ENCODE measurements at places on chromosomes 4 and X. TPM values are rescaled to one million over a fixed set of nuclear protein-coding genes. Genes with fewer than 3 reads are reported as not detected.

Gene TMEM150C
- not detected for total RNA-seq

DNA sequence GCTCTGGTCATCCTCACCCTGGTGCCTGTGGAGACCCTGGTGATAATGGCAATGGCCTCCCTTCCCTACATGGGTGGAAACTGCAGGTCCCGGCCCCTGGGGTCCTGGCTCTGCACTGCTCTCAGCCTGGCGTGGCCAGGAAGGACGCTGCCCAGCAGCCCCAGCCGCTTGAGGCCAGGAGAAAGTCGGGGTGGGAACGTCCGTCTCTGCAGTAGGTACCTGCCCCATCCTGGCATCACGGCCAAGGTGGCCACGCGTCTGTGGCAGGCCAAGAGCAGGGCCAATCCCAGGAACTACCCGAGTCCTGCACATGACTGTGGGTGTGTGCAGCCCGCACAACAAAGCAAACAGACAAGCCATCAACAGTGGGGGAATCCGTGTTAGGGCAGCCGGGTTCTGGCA lies 33.8 kb downstream of the FGFRL1 start:
- H3K4me1 ChIP-seq = peaks cover 5% of the 10 kb centered on the region
- H3K27ac ChIP-seq = no peak overlapping the region
- H3K27me3 ChIP-seq = peaks cover 31% of the 10 kb centered on the region
- DNase-seq = no peak
- H3K4me3 ChIP-seq = no peak overlapping the region
- H3K36me3 ChIP-seq = no peaks in the 10 kb centered on the region

Gene P2RY10
- total RNA-seq = 39.3 TPM

Gene CSAG3
- total RNA-seq = not detected

Gene ARHGEF38
- total RNA-seq = not detected

Gene ASB5
- total RNA-seq = not detected

- no peaks in the 10 kb centered on the region for H3K4me1 ChIP-seq
- H3K36me3 ChIP-seq = no peaks in the 10 kb centered on the region
- no peak for DNase-seq
- H3K27ac ChIP-seq = no peak overlapping the region
- no peaks in the 10 kb centered on the region for H3K27me3 ChIP-seq
These were observed 515.6 kb downstream of the PPARGC1A start for GRCh38 chr4:23374259-23374658.

GRCh38 chr4:37245391-37245954 lies 930 bp downstream of the NWD2 start:
- no peak overlapping the region for H3K4me3 ChIP-seq
- DNase-seq = no peak
- peaks cover 38% of the 10 kb centered on the region for H3K27me3 ChIP-seq
- H3K4me1 ChIP-seq = no peaks in the 10 kb centered on the region
- H3K36me3 ChIP-seq = no peaks in the 10 kb centered on the region
- H3K27ac ChIP-seq = no peak overlapping the region

DNA sequence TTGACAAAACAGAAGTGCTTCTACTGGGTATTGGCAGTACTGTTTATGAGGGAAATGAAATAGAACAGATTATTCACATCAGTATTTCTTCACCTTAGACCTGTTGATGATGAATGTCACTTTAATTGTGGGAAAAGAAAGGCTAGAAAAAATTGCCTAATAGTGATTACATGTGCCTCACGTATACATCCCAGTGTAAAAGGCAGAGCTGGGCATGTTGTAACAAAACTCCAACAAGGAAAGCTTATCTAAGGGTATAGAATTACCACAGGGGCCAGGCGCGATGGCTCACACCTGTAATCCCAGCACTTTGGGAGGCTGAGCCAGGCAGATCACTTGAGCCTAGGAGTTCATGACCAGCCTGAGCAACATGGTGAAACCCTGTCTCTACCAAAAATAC lies 4.2 kb downstream of the PGM2 start:
- no peak for DNase-seq
- no peak overlapping the region for H3K27ac ChIP-seq
- no peak overlapping the region for H3K4me3 ChIP-seq
- no peaks in the 10 kb centered on the region for H3K27me3 ChIP-seq

GRCh38 chrX:103536071-103536470 lies 16.8 kb upstream of the RAB40A start:
- no peaks in the 10 kb centered on the region for H3K27me3 ChIP-seq
- DNase-seq = no peak
- peaks cover 3% of the 10 kb centered on the region for H3K4me1 ChIP-seq
- H3K27ac ChIP-seq = no peak overlapping the region

DNA sequence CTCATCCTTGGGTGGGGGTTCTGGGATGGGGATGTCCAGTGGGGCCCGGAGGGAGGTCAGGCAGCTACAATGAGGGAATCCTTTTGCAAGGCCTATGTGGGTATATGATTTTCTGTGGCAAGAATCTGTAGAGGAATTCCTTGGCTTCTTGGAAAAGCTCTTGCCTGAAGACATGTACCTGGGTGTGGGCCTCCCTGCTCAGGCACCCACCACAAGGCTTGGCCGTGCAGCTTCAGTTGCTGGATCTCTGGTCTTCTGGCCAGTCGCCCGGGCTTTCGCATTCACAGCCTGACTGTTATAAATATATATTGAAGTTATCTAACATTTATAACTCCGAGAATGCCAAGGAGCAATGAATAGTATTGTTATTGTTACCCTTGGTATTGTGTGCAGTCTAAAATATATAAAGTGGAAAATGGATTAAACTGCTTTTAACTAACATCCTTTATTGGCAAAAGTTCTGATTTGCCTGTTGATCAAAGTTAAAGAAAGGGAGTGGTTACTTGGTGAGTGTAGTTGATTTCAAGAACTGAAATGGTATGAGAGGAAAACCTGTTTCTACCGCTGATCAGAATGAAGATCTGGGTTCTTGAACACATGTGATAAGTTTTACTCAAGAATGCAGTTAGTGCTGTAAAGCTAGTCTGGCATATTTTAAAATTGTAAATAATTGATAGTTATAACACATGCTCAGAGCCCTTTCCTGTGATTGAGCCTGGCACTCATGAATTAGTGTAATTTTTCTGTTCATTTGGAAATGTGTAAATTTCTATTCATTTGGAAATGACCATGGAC lies 36.0 kb downstream of the PTTG2 start:
- peaks cover 7% of the 10 kb centered on the region for H3K36me3 ChIP-seq
- peaks cover 18% of the 10 kb centered on the region for H3K4me1 ChIP-seq
- no peak overlapping the region for H3K27ac ChIP-seq
- no peaks in the 10 kb centered on the region for H3K27me3 ChIP-seq
- DNase-seq = no peak

DNA sequence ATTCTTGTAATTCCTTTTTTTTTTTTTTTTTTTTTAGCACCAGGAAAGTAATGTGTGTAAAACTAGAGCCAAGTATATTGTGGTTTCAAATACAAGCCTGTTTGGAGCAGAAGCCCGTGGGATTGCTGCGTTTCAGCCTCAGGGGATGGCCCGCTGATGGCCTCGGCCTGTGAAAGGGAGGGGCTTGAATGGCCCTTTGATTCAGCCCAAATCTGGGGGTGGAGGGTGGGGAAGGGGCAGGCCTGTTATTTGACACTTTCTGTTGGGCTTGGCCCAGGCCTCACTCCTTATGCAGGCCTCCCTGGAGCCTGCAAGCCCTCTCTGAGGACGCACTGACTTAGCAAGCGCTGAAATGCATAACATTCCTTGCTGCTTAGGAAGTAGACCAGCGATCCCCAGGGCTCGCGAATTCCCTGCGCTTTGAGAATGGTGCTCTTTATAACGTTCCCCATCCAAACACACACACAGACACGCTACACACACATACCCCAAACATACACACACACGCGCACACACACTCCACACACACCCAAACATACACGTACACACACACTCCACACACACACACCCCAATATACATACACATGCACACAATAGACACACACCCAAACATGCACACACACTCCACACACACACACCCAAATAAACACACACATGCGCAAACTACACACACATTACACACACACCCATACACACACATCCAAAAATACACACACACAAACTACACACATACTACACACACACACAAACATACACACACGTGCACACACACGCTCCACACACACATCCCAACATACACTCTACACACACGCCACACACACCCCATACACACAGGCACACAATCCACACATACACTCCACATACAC lies 29.6 kb downstream of the TLR10 start:
- H3K27me3 ChIP-seq = no peaks in the 10 kb centered on the region
- H3K4me1 ChIP-seq = peaks cover 7% of the 10 kb centered on the region
- no peak overlapping the region for H3K4me3 ChIP-seq
- no peak for DNase-seq
- peaks cover under 1% of the 10 kb centered on the region for H3K36me3 ChIP-seq

DNA sequence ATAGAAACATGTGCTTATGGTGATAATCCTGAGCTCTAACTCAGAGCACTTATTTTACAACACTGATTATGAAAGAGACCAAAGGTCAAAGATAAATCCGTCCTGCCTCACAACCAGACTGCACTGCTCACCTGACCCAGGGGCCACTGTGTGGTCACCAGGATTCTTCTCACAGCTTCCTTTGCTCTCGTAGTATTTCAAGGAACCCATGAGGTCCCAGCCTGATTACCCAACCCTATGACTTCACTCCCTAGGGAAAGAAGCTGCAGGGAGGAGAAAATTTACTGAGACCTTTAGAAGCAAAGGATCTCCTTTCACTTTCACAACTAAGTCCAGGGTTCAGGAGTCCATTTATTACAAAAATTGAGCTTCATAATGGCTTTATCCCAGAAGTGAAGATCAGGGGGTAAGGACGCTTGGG lies 9.6 kb downstream of the SLC25A5 start:
- H3K4me3 ChIP-seq = no peak overlapping the region
- DNase-seq = no peak
- H3K36me3 ChIP-seq = no peaks in the 10 kb centered on the region
- H3K27ac ChIP-seq = no peak overlapping the region

DNA sequence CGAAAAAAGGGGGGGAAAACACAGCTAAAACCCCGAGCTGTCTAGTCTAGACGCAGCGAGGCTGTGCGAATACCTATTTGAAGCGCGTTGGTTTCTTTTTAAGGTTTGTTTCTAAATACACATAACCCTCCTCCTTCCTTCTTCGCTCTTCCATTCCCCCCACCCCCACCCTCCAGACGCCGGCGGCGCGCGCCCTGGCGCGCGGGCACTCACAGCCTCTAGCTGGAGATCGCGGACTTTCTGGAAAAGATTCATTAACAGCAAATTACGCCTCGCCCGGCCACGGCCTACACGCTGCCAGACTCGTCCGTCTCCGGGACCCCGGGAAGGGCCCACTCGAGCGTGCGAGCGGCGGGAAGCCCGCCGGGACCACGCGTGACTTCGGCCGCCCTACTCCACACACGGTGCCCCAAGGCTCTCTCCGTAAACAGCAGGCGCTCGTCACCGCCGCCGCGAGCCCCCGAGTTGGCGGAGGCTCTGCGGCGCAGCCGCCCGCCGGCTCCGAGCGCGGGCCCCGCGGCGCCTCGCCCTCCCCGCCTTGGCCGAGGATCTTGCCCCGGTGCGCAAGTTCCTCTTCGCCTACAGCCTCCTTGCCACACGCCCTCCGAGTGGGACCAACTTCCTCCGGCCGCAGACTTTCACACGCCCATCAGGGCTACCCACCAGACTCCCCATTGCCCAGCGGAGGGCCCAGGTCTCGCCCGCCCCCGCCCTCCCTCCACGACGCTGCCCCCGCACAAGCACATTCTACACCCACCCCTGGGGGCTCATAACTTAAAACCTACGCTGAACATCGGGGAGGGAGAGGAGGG lies 2.0 kb downstream of the BCOR start:
- H3K27ac ChIP-seq = peak overlapping the region; percentile 86
- H3K27me3 ChIP-seq = no peaks in the 10 kb centered on the region
- H3K4me1 ChIP-seq = peaks cover 34% of the 10 kb centered on the region
- peaks cover 4% of the 10 kb centered on the region for H3K36me3 ChIP-seq

- no peak overlapping the region for H3K4me3 ChIP-seq
- H3K36me3 ChIP-seq = no peaks in the 10 kb centered on the region
- H3K27ac ChIP-seq = no peak overlapping the region
- H3K27me3 ChIP-seq = no peaks in the 10 kb centered on the region
These were observed 21.4 kb downstream of the ZCCHC13 start for GRCh38 chrX:74325130-74326059.

DNA sequence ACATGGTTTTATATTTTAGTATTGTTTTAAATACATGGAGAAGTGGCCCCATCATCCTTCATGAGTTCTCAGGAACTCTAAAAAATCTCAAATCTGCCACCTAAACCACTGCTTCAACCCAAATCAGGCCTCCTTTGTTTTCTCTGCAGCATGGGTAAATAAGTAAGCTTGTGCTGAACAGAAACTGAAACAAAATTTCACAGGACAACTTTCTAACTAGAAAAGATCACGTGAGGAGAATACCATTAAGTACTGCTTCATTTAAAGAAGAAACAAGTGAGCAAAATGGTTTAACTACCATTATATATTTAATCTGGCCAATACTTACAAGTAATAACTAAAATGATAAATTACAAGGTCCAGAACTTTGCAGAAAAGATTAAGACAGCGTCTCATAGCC lies 2.5 kb downstream of the ARAP2 start:
- peak overlapping the region; percentile 97 for H3K4me3 ChIP-seq
- H3K27ac ChIP-seq = peak overlapping the region; percentile 74
- H3K27me3 ChIP-seq = no peaks in the 10 kb centered on the region
- peaks cover 47% of the 10 kb centered on the region for H3K36me3 ChIP-seq

GRCh38 chr4:112150920-112151319 lies 5.7 kb downstream of the FAM241A start:
- no peaks in the 10 kb centered on the region for H3K27me3 ChIP-seq
- H3K4me1 ChIP-seq = peaks cover 64% of the 10 kb centered on the region
- no peak for DNase-seq
- peaks cover 15% of the 10 kb centered on the region for H3K36me3 ChIP-seq
- no peak overlapping the region for H3K4me3 ChIP-seq

GRCh38 chr4:187181054-187181453 lies 457.4 kb upstream of the FAT1 start:
- H3K4me3 ChIP-seq = no peak overlapping the region
- no peak overlapping the region for H3K27ac ChIP-seq
- no peaks in the 10 kb centered on the region for H3K4me1 ChIP-seq
- H3K27me3 ChIP-seq = no peaks in the 10 kb centered on the region
- no peaks in the 10 kb centered on the region for H3K36me3 ChIP-seq

Gene UGT2B10
- total RNA-seq = not detected

DNA sequence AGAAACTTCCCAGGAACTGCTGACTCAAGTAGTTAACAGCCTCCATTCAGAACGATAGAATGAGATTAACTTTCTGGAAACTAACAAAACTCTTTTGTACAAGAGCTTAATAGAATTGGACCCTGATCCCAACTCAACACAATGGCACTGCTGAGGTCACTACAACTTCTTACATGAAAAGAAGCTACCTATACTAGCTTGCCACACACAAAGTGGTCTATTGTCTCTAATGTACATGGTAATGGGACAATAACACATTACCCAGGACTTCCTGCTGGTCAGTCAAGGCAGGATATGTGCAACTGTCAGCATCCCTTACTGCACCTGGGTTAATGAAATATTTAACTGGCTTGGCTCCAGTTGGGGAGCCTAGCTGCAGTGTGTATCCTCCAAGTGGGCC lies 56.2 kb downstream of the BRCC3 start:
- H3K27me3 ChIP-seq = no peaks in the 10 kb centered on the region
- H3K4me1 ChIP-seq = no peaks in the 10 kb centered on the region
- no peak overlapping the region for H3K4me3 ChIP-seq
- DNase-seq = no peak

GRCh38 chr4:81606166-81606565 lies 134.5 kb upstream of the RASGEF1B start:
- no peaks in the 10 kb centered on the region for H3K36me3 ChIP-seq
- H3K27me3 ChIP-seq = peaks cover 2% of the 10 kb centered on the region
- H3K4me1 ChIP-seq = no peaks in the 10 kb centered on the region

GRCh38 chrX:71254092-71254963 lies at the start of gene ZMYM3:
Gene ZMYM3 (minus strand): TSS chrX:71254140. CDS start chrX:71253255, 885 bp downstream.
- DNase-seq = peak; percentile 84
- H3K4me1 ChIP-seq = peaks cover 25% of the 10 kb centered on the region
- peak within 1 kb of the TSS; percentile 73 for H3K27ac ChIP-seq
- H3K27me3 ChIP-seq = no peaks in the 10 kb centered on the region
- peaks cover 2% of the 10 kb centered on the region for H3K36me3 ChIP-seq

Data from activated CD4-positive, alpha-beta memory T cell treated with anti-CD3 and anti-CD28 coated beads for 36 hours (primary cell).